Fibroblast of lung (primary cell): ENCODE measurements at places on chromosomes 16 and 17.
A peak's percentile ranks its signal among the peaks of the same experiment; 100 is the strongest.

DNA sequence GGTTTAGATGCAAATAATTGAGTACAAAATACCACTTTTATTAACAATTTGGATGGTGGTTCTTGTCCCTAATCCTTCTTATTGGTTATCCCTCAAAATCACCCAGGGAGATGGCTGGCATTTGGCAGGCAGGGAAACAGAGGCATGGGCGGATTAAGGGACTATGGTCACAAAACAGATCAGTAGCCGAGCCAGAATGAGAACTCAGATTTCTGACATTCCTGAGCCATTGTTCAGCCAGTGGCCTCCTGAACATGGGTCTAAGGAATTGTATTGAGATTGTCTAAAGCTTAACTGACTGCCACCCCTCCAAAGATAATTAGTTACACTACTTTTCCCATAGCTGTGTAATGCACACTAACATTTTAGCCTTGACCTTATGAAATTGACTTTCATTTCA is 88.4 kb downstream of the CHD9NB start:
- no peak for DNase-seq

GRCh38 chr17:77959926-77960521 is 1.5 kb downstream of the TNRC6C start:
- peak; percentile 65 for DNase-seq

- DNase-seq, result no peak
Measured at GRCh38 chr16:85778873-85779272, 20.5 kb downstream of the EMC8 start.

GRCh38 chr16:30821891-30822290 is 34.9 kb upstream of the ZNF629 start:
- no peak for DNase-seq

DNA sequence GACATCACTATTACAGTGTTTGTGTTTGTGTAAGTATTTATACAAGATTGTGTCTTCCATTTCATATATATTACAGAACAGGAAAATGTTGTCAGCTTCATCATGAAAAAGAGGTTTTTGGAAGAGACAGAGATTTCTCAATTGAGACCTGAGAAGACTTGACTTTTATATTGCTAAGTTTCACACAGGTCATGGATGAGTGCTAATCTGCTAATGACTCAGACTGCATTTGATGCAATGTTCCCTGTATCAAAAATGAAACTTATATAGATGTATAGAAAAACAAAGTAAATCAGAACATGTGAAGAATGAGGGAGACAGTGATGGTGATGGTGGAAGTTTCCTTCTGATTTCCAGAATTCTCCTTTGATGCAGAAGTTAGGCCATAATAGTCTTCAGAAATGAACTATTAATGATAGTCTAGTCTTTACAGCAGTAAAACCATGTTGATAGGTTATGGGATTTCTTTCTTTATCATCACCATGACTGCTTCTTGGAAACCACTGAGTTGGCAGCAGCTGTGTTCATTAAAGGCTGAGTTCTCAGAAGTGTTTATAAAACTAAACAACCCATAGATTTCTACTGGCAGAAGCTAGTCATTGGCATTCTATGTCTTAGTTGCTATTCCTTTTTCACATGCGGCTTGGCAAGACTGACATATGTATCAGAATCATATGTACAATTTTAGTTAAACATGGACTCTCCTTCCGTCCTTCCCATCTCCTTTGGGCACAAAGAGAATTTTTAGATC is 56.1 kb downstream of the PCTP start:
- DNase-seq, result no peak
